NCI-H187 (cell line): ENCODE measurements at places on chromosomes 6 and 20.
A peak's percentile ranks its signal among the peaks of the same experiment; 100 is the strongest.

- no peak for DNase-seq
Measured at GRCh38 chr6:99780556-99780885, 173.9 kb downstream of the PRDM13 start.

GRCh38 chr20:51042064-51042463 is 19.2 kb upstream of the KCNG1 start:
- no peak for DNase-seq

DNA sequence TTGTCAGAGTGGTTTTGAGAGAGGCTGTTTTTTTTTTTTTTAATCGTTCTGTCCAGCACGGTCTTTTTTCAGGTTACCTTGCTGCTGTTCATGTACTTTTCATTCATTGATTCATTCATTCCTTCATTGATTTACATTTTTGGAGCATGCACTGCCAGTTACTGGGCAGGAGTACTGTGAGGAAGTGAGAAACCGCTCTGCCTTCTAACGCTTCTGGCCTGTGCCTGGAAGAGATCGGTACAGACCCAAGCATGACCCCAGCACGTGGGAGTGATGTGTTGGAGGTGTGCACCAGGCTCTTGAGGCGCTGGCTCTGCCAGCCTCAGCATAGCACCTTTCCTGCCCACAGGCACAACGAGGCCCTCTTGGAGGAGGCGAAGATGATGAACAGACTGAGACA is 9.1 kb downstream of the RIPK1 start:
- no peak for DNase-seq

GRCh38 chr20:38798266-38798665 is 7.2 kb upstream of the PPP1R16B start:
- no peak for DNase-seq

- DNase-seq, result no peak
Measured at GRCh38 chr20:33817411-33817810, 6.3 kb downstream of the CHMP4B start.

GRCh38 chr6:37021356-37022129 is 16.1 kb downstream of the FGD2 start:
- no peak for DNase-seq

GRCh38 chr6:12012558-12013306 is 620 bp downstream of the HIVEP1 start:
- DNase-seq, result peak; percentile 55

GRCh38 chr6:7100753-7101081 is 7.0 kb upstream of the RREB1 start:
- no peak for DNase-seq

DNA sequence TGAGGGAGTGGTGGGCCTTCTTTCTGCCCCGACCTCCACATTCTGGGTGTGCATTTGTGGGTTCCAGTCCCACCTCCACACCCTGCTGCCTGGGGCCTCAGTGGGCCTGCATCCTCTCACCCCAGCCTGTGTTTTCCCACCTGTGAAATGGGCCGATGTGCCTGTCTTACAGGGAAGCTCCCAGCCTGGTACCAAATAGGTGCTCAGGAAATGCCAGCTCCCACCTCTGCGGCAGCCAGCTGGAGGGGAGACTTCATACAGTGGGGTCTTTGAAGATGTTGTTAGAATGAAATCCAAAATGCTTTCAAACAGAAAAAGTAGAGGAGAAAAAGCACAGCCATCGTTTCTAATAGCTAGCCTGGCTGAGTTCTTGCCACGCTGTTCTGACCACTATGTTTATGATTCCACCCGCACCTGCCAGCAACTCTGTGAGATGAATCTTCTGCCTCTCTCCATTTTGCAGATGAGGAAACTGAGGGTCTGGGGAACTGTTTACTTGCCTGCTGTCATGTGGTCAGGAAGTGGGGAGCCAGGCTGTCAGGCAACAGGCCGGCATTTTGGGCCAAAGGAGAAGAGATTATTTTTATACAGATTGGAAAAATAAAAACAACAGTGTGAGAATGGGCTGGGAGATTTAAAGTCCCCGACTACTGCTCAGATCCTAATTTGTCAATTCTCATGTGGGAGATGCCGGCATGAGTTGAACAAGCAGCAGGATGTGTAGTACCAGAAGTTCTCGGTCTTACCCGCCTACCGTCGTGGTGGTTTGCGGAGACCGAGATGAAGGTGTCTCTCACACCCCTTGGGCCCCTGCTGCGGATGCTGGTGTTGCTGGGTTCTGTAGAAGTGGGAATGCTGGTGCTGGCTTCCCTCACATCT is 4.6 kb downstream of the TMEM181 start:
- DNase-seq, result no peak

DNA sequence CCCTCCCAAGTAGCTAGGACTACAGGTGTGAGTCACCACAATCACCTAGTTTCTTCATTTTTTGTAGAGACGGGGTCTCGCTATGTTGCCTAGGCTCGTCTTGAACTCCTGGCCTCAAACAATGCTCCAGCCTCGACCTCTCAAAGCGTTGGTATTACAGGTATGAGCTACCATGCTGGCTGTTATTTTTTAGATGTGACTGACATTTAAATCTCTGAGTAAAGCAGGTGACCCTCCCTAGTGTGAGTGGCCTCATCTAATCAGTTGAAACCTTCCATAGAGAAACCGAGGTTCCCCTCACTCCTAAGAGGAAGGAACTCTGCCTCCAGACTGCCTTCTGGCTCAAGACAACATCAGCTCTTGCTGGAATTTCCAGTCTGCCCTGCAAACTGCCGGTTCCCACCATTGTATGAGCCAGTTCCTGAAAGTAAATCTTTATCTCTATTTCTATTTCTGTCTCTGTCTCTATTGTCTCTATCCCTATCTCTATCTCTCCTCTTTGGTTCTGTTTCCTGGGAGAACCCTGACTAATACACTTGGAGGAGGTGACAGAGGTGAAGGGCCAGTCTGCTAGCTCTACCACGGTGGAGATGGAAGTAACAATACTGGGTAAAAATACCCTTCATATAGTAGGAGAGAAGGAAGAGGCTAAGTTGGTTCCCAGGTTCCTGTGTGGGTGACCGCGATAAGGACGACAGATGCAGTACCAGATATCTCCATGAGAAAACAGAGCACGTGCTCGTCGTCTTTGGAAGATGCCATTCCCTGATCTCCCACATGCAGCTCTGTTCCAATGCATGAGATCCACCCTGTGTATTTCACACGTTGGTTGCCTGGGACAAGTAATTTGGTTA is 81.0 kb downstream of the MYB start:
- DNase-seq, result no peak

DNA sequence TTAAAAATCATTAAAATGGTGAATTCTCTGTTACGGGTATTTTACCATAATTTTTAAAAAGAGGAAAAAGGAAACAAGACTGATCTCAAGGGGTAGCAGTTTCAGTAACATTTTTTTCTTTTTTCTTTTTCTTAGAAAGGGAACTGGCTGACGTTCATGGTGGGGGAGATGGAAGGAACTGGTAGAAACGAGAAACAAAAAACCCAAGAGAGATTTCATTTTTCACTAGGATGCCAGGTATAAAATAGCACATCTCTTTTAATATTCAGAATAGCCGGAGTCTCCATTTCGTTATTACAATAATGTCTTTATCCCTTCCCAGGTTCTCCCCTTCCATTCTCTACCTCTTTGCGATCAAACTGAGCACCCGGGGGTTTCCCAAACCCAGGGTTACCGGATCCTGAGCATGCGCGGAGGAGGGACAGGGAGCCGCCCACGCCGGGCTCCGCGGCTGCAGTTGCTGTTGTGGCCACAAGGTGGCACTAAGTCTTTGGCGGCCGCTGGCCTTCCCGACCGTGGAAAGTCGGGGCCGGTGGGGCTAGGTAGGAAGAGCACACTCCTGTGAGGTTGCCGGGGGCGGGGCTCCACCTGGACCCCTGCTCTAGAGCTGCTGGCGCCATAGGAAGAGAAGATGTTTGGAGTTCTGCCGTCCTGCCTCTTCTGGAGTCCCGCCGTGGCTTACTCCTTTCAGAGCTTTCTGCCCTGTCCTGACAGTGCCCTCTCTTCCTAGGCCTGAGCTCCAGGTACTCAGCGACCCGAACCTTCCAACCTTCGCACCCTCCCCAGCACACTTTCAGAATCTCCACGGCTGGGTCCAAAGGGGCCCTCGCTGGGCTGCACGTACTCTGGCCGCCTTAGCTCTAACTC is 146.8 kb downstream of the SH3BGRL2 start:
- DNase-seq, result peak; percentile 40

- no peak for DNase-seq
Measured at GRCh38 chr20:47998736-47999135, 213.5 kb upstream of the SULF2 start.

- DNase-seq, result no peak
Measured at GRCh38 chr6:17635568-17635967, 35.5 kb downstream of the FAM8A1 start.

DNA sequence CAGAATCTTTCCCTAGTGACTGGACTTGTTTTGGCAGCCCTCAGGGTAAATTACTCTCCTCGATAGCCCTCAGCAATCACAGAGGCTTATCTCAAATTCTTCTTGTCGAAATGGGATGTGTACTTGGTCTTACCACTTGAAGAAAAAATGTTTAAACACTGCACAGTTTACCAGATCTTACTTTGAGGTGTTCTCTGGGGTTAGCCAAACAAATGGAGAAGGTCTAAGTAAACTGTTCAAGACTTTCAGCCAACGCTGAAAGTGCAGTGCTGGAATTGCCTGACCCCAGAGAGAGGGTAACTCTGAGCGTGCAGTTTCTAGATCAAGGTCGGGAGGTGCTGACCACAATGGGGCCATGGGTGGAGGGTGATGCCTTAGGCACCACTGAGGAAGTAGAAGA is 39.2 kb downstream of the MYLIP start:
- DNase-seq, result no peak

- no peak for DNase-seq
Measured at GRCh38 chr6:6790891-6791290, 202.4 kb downstream of the LY86 start.

GRCh38 chr6:111952821-111953540 is 79.7 kb upstream of the FYN start:
- no peak for DNase-seq

GRCh38 chr6:79909517-79909916 is 37.8 kb downstream of the ELOVL4 start:
- DNase-seq, result no peak

- DNase-seq, result no peak
Measured at GRCh38 chr6:157328108-157328692, 4.9 kb upstream of the TMEM242 start.

GRCh38 chr6:80161434-80161833 is 55.0 kb downstream of the BCKDHB start:
- no peak for DNase-seq

GRCh38 chr6:36104836-36105235 is 25.5 kb upstream of the MAPK13 start:
- DNase-seq, result no peak

GRCh38 chr6:102641426-102641825 is 1247.9 kb downstream of the GRIK2 start:
- DNase-seq, result no peak

DNA sequence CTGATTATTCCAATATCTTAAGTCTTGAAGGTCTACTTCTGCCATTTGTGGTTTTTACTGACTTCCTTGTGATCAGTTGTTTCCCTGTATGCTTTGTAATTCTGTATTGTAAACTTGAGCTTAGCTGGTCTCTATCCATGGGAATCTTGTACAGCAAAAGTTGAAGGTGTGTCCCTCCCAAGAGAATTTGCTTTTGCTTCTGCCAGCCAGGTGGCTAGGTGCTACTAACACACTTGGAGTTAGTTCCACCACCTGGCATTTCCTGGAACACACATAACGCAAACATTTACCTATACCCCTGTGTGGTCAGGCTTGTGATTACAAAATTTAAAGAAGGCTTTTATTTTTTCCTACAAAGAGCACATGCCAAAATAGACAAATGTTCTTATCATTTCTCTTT is 141.2 kb downstream of the GRM4 start:
- no peak for DNase-seq

GRCh38 chr6:62480544-62480943 is 194.5 kb upstream of the KHDRBS2 start:
- DNase-seq, result no peak

GRCh38 chr20:46798430-46798829 is 89.0 kb downstream of the SLC2A10 start:
- DNase-seq, result no peak

GRCh38 chr6:144475411-144475810 is 190.3 kb downstream of the UTRN start:
- DNase-seq, result no peak

DNA sequence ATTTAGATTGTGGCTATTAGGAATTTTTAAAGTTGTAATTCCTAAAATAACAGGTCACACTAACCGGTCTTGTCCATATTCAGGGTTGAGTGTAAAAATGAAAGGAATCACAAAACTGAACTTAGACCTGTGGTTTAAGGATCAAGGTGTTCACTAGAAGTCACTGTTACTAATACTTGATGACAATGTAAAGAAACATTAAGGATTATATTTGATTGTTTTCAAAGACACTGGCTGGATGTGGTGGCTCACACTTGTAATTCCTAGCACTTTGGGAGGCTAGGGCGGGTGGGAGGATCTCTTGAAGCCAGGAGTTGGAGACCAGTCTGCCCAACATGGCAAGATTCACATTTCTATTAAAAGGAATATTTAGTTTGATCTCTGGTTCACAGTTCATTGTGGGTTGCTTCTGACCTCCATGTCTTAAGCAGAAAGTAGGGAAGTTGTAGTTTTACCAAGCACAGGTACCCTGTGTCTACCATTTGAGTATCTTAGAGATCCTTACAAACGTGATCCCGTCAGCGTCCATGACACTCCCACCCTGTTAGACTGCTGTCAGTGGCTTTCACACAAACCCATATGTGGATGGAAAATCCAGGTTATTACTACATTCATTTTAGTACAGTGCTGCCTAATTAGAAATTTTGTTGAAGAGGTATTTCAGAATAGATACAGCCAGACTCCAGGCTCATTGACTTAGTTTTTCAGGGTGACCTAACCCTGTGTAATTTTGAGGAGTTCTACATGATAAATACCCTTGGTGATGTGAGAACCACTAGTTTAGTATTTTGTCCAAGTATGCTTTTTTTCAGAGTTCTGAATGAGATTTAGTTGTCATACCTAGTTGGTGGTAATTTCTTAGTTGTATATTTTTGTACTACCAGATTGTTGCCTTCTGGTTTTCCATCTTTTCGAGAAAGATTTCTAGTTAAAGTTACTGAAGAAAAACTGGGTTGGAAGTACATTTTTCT is 10.2 kb downstream of the SRSF3 start:
- no peak for DNase-seq

DNA sequence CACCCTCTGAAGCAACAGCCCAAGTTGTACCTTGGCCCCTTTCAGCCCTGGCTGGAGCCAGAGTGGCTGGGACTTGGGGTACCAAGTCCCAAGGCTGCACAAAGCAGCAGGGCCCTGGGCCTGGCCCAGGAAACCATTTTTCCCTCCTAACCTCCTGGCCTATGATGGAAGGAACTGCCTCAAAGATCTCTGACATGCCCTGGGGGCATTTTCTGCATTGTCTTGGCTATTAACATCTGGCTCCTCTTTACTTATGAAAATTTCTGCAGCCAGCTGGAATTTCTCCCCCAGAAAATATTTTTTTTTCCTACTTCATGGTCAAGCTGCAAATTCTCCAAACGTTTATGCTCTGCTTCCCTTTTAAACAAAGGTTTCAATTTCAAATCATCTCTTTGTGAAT is 269.4 kb upstream of the CDYL start:
- no peak for DNase-seq

DNA sequence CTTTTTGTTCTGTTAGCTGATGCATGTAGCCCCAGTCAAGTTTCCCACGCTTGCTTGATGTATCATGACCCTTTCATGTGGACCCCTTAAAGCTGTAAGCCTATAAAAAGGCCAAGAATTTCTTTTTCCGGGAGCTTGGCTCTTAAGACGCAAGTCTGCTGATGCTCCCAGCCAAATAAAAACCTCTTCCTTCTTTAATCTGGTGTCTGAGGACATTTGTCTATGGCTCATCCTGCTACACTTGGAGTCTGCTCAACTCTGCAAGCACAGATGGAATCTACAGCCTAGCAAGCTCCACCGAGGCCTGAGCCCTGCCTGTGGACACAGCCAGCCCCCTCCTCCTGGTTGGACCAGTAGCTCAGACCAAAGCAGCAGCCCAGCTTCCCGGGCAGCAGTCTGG is 3.4 kb downstream of the CST2 start:
- DNase-seq, result no peak
